Stimulated activated CD4-positive, alpha-beta T cell treated with anti-CD3 and anti-CD28 coated beads, Interleukin-1b, Interleukin-23, amount 100 ng/mL, for 24 hours (primary cell): ENCODE measurements at places on chromosomes 12 and 14.

- DNase-seq = no peak
These were observed 573.0 kb downstream of the FOXG1 start for GRCh38 chr14:29339494-29340172.

DNA sequence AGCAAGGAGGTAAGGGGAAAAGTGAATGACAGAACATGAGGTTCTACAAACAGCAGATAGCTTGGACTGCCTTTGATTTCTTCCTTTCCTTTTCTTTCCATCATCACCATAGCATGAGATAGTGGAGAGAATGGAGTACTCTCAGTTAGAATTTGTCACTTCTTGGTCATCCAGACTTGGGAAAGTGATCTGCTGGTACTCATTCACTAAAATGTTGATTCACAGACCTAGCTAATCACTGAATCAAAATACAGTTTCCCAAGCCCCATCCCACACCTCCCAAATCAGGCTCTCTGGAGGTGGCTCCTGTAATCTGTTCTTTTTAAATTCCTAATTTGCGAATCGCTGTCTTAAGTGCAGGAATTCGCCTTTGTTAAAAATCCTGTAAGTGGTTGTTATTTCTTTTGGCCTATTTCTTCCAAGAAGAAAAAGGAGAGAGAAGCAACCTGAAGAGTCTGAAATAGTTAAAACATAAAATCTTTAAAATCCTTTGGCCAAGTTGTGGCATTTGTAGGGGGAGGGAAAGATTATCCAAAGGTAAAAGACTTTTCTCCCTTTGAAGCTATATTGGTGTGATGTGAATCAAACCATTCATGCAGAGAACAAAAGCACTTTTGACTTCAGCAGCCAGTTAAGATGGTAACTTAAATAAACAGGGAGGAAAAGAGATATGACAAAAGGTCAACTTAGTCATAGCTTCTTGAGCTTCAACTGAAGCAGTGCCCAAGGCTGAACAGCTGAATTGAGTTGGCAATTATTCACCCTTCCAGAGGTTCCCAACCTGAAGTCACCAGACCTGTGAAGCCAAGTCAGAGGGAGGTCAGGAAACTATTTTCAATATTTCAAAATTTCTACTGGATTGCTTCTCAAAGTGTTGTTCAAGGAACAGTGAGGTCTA lies 255.1 kb upstream of the KRR1 start:
- no peak for DNase-seq

DNA sequence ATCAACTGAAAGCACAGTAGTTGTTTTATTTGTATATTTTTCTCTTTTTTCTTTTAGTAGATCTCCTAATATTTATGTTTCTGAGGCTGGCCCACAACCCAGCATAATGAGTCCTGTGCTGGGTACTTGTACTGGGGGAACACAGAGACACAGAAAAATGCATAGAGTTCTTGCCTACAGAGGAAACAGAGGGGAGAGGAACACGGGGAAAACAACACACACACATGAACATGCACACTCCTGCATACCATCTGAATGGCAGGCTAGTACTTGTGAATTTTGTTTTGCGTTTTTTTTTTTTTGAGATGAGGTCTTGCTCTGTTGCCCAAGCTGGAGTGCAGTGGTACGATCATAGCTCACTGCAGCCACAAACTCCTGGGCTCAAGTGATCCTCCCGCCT lies 21.3 kb downstream of the PITPNM2 start:
- no peak for DNase-seq

GRCh38 chr12:40178701-40179100 lies 46.1 kb upstream of the LRRK2 start:
- DNase-seq = no peak

GRCh38 chr14:29687866-29688265 lies 239.8 kb downstream of the PRKD1 start:
- DNase-seq = no peak

- DNase-seq = no peak
These were observed 51.1 kb upstream of the SLC8A3 start for GRCh38 chr14:70239802-70240201.

GRCh38 chr12:71876137-71876799 lies 36.7 kb downstream of the TBC1D15 start:
- no peak for DNase-seq

DNA sequence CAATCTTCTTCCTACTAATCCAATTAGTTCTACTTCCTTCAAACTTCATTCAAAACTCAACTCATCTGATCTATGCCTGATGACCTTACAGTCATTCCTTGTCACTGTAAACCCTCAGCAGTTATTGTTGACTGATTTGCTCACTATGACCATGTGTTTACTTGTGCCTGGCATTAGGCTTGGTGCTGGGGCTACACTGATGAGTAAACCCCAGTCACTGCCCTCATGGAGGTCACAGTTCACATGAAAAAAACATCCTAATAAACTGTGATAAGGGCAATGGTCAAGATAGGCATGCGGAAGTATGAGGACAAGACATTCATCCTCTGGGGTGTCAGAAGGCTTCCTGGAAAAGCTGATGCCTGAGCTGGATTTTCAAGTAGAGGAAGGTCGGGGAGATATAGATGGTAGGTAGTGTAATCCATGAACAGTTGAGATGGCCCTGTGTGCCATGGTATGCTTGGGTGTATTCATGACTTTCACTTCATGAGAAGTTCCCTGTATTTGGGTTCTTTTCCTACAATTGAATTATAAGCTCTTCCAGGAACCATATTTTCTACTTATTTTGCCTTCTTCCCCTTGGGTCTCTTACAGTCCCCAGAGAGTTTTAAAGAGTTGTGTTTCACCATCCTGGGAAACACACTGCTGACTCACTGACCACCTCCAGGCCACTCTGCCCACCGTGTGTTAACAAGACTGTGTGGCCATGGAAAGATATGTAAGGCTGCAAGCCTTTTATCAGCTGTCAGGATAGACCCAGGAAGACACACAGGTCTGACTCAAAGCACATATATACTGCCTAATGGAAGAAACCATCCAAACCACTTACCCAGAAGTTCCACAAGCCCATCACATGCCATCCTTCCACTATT lies 38.7 kb upstream of the DUSP6 start:
- DNase-seq = no peak

DNA sequence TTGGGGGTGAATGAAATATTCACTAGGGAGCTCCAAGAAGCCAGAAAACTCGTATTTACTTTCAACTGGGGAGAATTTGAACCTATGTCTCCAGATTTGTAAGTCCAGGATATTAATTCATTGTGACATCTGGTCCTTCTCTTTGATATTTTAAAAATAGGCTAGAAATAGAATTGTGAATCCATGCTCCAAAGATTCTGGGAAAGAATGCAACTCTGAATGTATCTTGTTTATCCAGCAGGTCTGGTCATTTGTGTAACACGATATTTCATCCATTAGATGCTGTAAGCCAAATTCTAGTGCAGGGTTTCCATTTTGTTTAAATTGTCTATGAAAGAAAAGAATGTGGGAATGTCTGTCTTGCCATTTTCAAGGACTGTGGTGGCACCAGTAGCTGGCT lies 334.7 kb downstream of the BMP4 start:
- no peak for DNase-seq

GRCh38 chr12:113720629-113721028 lies 245.5 kb downstream of the RBM19 start:
- no peak for DNase-seq

- DNase-seq = no peak
These were observed 65.4 kb downstream of the FZD10 start for GRCh38 chr12:130227641-130228040.

- DNase-seq = no peak
These were observed 72.0 kb downstream of the GALNT9 start for GRCh38 chr12:132257206-132257954.

- DNase-seq = no peak
These were observed 16.8 kb downstream of the RFC5 start for GRCh38 chr12:118033323-118033722.

- no peak for DNase-seq
These were observed 199.8 kb downstream of the LRFN5 start for GRCh38 chr14:41806366-41806975.

GRCh38 chr12:11686120-11686519 lies 36.6 kb downstream of the ETV6 start:
- DNase-seq = no peak

- no peak for DNase-seq
These were observed 7.7 kb upstream of the PPTC7 start for GRCh38 chr12:110590806-110591326.

- no peak for DNase-seq
These were observed 14.7 kb downstream of the RITA1 start for GRCh38 chr12:113200021-113200797.

DNA sequence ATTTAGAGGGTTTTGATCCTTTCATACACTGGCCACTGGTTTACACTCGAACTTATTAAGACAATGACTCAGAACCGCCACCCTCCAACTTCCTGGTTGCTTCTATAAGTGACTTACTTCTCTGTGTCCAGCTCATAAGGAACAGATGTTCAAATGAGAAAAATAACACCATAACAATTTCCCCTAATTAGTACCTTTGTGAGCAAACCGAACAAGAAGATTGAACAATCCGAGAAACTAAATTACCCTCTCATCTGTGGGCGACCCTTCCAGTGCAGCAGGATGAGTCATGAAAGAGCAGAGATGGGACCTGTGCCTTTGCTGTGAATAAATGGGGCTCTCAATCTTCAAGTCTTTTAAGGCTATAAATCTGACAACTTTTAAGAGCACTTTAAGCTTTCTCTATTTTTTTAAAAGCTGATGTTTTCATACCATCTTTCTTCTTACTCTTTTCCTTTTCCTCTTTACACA lies 146.8 kb upstream of the RASSF8 start:
- no peak for DNase-seq

DNA sequence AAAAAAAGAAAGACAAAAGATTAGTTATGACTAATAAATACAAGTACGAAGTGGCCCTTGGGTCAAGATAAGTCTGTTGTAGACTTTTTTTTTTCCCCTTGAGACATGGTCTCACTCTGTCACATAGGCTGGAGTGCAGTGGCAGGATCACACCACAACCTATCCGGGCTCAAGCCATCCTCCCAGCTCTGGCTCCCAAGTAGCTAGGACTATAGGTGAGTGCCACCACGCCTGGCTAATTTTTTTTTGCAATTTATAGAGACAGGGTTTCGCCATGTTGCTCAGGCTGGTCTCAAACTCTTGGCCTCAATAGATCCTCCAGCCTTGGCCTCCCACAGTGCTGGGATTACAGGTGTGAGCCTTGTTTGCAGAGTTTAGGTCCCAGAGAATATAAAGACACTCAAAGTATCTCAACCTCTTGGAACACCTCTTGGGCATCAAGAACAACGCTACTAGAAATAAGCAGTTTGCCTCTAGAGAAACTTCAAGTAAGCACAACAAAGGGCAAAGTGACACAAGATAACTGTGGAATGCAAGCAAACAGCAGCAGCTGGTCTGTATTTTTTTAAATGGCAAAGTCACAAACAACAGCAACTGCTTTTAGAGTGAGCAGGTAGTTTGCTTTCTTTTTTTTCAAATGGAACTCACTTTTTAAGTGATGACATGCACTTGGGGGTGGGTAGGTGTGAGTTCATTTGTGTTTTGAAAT lies 3.9 kb upstream of the MDM2 start:
- no peak for DNase-seq

DNA sequence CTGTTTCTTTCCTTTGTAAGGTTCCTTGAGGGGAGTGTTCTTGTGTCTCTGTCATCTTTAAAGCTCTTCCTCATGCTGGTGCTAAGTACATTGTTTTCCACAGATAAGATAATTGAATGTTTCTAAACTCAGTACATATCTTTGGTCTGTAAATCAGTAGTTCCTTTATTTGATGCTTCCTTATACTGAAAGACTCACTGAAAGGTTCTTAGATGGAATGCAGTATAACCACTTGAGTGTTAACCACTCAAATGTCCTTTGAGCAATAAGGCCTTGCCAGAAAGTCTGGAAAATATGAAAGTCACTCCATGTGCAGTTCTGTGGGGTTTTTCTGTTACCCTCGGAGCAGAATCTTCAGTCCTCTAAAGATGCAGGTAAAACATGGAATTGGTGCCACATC lies 23.0 kb upstream of the RNU6-8 start:
- DNase-seq = no peak

- no peak for DNase-seq
These were observed 237.5 kb upstream of the HMGA2 start for GRCh38 chr12:65586796-65587195.
